ENCODE measurements at places on chromosomes 1 and 21.
A peak's percentile ranks its signal among the peaks of the same experiment; 100 is the strongest.

DNA sequence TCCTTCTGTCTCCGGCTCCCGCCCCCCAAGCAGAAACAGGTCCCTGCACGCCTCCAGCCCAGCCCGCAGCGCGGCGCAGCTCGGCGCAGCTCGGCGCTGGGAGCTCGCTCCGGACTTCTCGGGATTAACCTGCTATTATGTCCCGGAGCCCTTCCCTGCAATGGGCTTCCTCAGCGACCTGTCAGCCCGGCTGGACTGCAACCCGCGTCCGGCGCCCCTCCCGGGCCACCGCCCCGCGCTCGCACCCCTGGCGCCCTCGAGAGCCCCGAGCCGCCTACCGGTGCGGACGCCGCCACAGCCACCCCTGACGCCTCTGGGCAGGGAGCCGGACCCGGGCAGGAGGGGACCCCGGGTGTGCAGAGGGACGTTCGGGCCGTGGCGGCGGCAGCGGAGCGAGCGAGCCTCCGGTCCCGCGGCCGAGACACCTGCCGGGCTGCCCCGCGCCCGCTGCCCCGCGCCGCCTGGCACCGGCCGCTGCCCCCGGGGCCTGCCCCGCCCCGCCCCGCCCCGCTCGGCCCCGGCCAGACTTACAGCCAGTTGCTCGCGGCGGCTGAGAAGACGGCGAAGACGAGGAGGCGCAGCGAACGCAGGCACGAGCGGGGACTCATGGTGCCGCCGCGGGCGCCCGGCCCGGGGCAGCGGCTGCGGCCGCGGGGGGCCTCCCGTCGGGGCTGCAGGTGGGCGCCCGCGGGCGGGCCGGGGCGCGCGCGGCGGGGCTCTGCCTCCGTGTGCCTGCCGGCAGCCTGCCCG, 407 bp downstream of the WNT4 start:
- DNase-seq = peak; percentile 30

DNA sequence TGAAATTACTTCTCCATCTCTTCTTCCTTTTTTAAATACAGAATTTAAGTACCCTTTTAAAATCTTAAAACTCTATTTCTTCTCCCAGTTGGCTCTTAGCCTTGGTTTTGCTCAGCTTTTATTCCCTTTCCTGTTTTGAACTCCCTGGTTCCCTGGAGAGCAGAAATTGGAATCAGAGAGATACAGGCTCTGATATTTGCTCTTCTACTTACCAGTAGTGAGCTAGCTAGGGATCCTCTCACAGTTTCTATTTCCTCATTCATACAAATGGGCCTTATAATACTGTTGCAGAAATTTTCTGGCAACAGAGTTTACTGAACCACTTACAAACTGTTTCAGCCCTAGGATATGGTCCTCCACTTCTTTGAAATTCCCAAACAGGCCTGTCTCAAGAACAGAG, 606.3 kb downstream of the NUF2 start:
- DNase-seq = no peak

GRCh38 chr1:212186427-212187207, 98.6 kb upstream of the PPP2R5A start:
- no peak for DNase-seq

GRCh38 chr1:53330819-53331218, 2.9 kb upstream of the LRP8 start:
- no peak for DNase-seq

GRCh38 chr21:28172376-28172775, 820.3 kb downstream of the LTN1 start:
- no peak for DNase-seq

- no peak for DNase-seq
Measured at GRCh38 chr1:164664127-164664526, 105.1 kb downstream of the PBX1 start.

DNA sequence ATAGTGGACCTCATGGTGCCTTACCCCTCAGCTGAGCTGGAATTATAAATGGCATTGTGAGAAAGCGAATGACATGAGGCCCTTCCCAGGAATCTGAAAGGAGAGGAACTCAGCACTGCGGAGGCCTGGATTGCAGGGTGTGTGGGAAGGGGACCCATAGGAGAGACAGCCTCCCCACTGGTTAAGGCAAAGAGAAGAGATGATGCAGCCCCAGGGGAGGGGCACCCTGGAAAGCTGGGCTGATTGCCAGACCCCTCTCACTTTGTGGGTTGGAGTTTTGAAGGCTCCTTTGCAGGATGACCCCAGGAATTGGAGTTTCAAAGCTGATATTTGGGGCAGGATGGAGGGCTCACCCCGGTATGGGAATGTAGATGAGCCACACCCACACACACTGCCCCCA, 2.0 kb downstream of the NPPB start:
- no peak for DNase-seq

GRCh38 chr1:116066868-116067565, 44.2 kb upstream of the MAB21L3 start:
- no peak for DNase-seq

- DNase-seq = peak; percentile 5
Measured at GRCh38 chr1:100009458-100009857, 39.7 kb downstream of the SLC35A3 start.

DNA sequence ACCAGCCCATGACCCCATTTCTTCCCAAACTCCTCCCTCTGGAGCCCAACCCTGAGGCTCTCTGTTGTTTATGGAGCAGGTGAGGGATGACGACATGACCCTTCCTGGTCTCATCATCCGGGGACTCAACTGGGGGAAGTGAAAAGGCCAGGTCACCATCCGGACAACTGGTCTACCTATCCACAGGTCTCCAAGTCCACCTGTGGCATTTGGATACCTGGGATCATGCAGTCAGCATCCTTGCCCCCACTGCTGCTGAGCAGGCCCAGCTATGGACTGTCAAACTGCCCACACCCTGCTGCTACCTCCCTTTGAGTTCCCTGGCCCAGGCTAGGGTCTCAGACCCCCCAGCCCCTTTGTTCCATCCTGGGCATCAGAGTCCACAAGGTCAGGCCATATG, 60.0 kb upstream of the LAPTM5 start:
- no peak for DNase-seq

GRCh38 chr1:90370686-90371447, 346.2 kb downstream of the BARHL2 start:
- no peak for DNase-seq

DNA sequence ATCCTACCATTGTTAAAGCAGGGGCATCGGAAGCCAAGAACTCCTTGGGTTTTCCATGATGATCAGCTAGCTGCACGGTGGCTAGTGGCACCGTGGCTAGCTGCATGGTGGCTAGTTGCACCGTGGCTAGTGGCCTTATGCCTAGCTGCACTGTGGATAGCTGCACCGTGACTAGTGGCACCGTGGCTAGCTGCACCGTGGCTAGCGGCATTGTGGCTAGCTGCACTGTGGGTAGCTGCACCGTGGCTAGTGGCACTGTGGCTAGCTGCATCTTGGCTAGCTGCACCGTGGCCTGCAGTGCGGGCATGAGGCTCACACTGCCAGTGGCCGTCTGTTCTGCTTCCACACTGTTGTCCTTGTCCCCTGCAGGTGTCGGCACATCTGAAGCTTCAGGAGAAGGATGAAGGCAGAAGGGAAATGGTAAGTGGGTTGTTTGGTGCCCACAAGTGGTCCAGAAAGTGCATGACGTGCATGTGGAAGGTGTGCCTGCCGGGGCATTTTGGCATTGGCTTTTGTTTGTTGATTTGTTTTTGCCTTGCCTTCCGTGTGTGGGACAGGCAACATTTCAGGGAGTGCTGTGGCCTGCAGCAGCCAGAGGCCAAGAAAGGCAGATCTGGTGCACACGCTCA, 38.6 kb downstream of the TFF3 start:
- no peak for DNase-seq

DNA sequence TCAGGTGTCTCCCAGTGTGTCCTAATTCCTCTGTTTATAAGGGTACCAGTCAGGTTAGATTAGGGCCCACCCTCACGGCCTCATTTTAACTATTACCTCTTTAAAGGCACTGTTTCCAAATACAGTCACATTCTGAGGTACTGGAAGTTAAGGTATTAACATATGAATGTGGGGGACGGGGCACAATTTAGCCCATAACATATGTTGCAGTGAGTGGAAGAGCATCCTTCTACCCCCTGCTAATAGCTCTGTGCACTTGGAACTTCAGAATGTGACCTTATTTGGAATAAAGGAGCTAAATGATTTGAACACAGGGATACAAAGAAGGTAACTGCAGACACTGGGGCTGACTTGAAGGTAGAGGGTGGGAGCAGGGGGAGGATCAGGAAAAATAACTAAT, 67.3 kb upstream of the ADGRL2 start:
- DNase-seq = no peak

- DNase-seq = no peak
Measured at GRCh38 chr1:228003461-228004330, 3.1 kb upstream of the WNT3A start.

- no peak for DNase-seq
Measured at GRCh38 chr1:55196433-55197035, 18.6 kb downstream of the USP24 start.

DNA sequence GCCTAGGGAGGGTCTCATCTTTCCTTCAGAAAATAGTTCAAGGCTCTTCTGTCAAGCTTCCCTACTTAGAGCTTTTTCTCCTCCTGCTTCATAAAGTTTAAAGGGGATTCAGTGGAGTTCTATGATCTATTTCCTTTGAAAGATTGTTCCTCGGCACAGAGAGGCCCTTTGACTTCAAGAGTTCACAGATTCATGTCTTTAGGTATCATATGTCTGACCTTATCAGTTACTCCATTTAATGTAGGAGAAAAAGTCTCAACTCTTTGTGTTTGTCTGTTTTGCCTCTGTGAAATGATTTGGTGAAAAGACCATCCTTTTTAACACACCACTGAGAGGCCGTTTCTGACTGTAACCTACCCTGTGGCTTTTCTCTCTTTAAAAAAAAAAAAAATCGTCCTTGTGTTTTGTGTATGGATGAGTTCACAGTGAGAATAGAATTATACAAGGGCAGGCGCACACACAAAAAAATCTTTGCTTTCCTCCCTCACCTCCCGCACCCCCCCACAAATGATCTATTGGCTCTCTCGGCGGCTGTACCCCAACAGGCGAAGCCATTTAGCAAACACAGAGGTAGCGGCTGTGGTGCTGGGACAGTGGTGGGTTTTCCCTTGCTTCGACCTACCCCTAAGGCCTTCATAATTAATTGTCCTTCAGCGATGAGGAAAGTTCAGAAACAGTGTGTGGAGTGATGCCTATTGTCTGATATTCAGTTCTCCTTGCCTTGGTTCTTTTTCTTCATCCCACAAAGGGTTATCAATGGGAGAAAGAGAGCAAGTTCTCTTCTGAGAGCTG, 29.6 kb downstream of the PROX1 start:
- DNase-seq = no peak

- no peak for DNase-seq
Measured at GRCh38 chr21:37348664-37349063, 17.9 kb upstream of the DYRK1A start.

DNA sequence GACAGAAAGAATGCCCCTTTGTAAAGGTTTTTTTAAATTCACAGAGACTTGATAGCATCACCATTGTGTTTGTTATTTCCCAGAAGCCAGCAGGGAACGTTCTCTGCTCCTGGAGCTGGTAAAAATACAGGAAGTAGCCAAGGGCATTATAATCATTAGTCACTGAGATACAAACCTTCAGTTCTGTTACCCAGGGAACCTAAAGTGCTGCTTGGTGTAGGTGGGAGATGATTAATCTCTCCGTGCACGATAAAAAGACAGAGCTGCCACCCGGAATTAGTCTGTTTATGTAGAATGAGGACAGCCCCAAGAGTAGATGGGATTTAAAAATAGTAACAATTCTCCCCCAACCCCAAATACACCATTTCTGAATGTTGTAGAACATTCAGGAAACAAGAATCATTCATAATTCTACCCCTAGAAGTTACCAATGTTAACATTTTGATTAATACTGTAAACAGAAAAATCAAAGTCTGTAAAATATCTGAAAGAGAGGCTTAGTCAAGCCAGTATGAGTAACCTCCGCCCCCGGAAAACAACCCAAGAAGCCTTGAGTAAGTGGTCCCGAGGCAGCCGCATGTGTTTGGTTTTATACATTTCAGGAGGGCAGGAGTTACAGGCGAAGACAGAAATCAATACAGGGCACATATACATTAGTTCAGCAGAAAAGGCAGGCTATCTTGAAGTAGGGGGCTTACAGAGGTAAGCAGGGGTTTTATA, 45.3 kb upstream of the CTBS start:
- DNase-seq = peak; percentile 60
